ENCODE measurements at places on chromosomes 1 and 21.

DNA sequence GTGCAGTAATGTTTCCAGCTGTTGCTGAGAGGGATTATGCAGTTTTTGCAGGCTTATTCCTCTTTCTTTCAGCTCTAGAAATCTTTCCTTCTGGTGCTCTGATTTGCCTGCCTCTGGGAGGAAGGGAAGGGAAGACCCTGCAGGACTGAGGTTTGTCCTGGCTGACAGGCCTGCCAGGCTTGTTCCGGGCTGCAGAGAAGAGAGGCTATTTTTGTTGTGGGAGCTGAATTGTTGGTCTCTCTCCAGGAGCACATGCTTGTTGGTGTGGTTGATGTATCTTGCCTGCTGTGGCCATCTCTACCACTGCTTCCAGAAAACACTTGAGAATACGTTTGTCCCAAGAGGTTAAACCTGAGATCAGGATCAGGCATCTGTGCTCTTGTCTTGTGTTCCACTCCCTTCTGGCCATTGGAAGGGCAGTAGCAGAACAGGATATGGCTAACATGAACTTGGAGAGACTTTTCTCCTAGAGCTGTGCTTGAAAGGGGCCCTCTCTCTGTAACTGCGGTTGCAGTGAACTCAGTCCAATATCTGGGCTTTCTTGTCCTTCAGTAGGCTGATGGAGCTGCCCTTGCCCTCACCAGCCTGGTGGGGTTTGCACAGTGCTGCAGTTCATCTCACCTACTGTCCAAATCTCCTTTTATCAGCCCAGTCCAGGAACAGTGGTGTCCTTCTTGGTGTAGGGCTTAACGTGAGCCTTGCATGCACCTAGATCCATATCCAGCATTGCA lies 21.5 kb upstream of the SLC25A34 start:
- no peak for DNase-seq

DNA sequence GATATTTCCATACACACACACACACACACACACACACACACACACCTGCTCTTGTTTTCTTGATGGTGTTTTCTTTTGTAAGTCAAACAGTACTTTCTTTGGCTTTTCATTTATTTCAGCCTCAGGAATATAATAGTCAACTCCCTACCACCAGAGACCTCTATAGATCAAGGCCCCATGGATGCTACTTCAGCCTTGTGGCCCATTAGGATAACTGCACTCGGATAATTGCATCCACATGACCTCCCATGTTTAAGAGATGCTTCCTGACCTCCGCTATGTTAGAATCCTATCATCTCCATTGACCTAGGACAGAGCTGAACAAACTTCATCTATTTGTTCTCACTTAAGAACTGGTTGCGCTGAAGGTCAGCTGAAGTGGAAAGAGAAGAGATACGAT lies 1094.0 kb upstream of the B3GALT2 start:
- no peak for DNase-seq

DNA sequence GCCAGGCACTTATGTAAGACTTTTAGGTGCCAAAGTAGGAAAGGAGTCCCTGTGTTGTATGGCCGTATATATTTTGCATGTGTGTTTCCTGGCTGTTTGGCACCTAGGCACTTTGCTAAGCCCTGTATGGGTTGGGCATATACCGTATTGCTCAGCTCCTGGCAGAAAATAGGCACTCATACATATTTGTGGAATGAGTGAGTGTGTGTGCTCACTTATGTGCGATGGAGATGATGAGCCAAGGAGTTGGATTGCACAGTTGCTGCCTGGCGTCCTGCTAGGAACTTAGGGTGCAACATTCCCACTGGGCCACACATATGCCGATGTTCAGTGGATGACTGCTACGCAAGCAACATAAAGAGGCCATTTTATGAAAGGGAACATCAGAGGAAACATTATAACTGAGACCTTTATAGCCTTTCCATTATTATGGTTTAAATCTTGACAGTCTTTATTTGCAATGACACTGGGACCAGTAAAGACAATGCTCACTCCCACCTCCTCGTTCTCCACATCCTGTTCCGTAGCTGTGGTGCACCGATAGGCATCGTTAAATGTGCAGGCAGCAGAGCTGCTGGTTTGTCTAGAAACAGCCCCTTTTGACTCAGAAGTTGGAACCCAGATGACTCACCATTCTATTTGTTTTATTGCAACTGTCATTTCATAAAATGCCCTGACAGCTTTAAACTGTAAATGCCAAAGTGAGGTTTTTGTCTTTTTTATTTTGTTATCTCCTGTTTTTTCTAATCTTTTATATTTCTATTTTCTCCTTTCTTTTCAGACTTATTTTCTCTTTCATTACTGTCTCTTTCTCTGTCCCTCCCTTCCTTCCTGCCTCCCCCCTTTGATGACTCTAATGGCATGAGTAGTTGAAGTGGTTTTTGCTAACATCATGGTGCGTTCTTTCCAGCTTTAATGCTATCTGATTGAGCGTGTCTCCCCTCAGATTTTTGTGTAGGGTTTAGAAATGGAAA lies 36.1 kb downstream of the PEX14 start:
- DNase-seq, result no peak

DNA sequence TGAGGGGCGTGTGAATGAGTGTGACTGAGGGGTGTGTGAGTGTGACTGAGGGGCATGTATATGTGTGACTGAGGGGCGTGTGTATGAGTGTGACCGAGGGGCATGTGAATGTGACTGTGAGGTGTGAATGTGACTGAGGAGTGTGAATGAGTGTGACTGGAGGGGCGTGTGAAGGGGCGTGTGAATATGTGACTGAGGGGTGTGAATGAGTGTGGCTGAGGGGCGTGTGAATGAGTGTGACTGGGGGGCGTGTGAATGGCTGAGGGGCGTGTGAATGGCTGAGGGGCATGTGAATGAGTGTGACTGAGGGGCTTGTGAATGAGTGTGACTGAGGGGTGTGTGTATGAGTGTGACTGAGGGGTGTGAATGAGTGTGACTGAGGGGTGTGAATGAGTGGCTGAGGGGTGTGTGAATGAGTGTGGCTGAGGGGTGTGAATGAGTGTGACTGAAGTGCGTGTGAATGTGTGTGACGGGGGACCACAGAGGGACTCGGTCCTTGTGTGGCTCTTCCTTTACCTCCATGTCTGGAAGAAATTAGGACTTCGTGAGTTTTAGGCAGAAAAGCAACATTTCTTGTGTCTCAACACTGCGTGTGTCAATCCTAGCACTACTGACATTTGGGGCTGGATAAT lies 105.8 kb downstream of the GLIS1 start:
- DNase-seq, result no peak

DNA sequence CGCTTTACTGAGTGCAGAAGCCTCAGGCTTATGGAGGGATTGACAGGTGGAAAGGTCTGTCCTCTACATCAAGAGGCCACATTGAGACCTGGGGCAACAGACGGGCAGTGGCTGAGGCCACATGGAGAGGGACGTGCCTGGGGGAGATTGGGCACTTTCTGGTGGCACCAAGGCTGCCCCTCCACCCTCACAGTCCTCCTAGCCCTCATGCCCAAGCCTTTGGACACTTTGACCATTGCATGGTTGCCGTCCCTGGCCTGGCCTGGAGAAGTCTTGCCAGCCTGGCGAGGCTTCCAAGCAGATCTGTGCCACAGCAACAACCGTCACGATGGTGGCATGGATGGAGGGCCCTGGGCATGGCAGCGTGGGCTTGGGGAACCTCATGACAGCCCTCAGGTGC lies 192.1 kb upstream of the VAMP3 start:
- no peak for DNase-seq

GRCh38 chr1:56540467-56540866 lies 38.9 kb downstream of the PLPP3 start:
- DNase-seq, result no peak

- no peak for DNase-seq
These were observed at the start of the genes FBXO2 and FBXO44 for GRCh38 chr1:11654137-11654938. Gene FBXO2, minus strand, starts transcription at chr1:11654429. Its CDS starts 89 bp downstream, at chr1:11654340. Gene FBXO44, plus strand, starts transcription at chr1:11654877. Its CDS starts 959 bp downstream, at chr1:11655836.

GRCh38 chr1:220810963-220811362 lies 24.2 kb downstream of the MTARC1 start:
- no peak for DNase-seq

- no peak for DNase-seq
These were observed 3.9 kb upstream of the SKI start for GRCh38 chr1:2224170-2224584.

DNA sequence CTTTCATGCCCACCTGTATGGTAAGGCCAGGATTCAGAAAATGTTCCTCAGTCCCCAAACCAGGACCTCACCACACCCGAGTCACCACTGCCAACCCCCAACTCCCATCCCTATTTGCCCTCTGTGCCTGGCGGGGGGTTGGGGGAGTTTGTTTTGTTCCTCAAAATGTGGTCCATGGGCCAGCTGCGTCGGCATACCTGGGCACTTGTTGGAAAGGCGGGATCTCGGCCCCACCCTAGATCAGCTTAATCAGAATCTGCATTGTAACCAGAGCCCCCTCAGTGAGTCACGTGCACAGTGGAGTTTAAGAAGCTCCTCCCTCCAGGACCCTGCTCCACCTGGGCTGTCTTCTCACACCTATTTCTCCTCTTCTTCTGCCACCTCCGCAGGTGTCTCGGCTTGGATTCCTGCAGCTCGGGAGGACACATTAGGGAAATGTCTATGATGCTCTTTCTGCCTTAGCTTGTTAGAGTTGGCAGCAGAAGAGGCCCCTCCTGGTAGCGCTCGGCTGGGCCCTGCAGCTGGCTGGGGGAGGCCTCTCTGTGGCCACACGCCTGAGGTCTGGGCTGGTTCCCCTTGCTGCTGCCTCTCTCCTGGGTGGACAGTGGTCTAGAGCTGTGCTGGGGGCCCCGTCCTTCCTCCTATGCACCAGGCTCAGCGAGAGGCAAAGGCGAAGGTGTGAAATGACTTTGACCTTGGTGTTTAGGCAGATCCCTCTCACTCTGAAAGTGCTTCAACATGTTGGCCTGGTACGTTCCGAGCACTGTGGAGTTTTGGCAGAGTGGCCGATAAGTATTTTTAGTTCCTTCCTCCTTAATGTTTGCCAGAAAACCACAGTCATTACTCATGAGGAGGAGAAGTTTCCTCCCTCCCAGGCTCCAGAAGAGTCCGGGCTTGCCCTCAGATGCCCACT lies 41.8 kb upstream of the CAMTA1 start:
- no peak for DNase-seq

- DNase-seq, result no peak
These were observed 21.2 kb upstream of the TMEM61 start for GRCh38 chr1:54959241-54959640.

- no peak for DNase-seq
These were observed 40.4 kb downstream of the UBASH3A start for GRCh38 chr21:42443876-42444744.

GRCh38 chr1:233707880-233708815 lies 94.2 kb downstream of the KCNK1 start:
- peak; percentile 29 for DNase-seq

DNA sequence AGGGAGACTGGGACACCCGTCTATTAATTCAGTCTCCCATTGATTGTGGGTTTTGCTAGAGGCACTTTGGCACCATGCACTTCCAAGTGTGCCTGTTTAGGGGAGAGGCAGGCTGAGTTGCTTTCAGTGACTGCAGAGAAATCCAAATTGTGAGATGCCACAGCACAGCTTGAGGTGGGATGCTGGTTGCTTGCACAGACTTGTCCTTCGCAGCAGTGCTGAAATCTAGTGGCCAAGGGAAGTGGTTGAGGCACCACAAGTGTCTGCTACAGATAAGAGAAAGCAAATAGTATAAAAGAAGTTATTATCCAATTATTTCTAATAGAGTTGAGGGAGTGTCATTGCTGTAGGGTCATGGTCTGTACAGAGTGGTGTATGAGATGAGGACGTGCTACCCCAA lies 40.0 kb upstream of the APP start:
- DNase-seq, result no peak

DNA sequence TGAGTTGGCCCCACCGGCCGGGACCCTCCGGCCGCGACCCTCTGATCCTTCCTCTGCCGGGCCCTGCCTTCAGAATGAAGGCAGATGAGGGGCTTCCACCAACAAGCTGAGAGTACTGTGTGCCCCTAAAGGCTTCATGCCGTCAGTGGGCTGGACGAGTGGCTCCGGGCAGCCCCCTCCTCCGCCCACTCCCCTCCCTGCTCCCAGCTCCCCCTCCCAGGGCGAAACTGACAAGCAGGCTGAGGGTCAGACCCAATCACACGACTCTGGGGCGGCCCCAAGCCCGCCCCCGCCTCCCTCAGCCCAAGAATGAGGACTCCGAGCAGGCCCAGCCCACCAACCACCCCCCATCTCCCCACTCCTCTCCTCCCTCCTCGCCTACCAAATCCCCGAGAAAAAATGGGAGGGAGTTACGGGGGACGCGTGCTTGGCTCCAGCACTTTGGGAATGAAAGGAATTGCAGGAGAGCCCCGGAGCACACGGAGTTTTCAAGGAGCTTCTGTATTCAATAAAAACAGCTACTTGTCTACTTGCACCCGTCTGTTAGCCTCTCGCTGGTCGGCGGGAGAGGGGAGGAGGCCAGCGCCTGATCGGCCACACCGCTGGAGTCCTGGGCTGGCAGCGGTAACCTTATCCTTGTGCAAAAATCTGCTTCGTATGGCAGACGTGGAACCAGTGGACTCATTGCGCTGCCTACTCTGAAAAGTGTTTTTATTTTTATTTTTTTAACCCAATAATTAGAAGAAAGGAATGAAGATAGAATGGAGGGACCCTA lies at the start of gene COL11A1:
COL11A1 (minus strand) TSS at position 147 of the 775 bp plus-strand sequence. CDS start 344 bp downstream, outside the sequence.
- DNase-seq, result peak; percentile 55

- peak; percentile 57 for DNase-seq
These were observed 8.1 kb downstream of the LRRC53 start for GRCh38 chr1:74504125-74504932.

DNA sequence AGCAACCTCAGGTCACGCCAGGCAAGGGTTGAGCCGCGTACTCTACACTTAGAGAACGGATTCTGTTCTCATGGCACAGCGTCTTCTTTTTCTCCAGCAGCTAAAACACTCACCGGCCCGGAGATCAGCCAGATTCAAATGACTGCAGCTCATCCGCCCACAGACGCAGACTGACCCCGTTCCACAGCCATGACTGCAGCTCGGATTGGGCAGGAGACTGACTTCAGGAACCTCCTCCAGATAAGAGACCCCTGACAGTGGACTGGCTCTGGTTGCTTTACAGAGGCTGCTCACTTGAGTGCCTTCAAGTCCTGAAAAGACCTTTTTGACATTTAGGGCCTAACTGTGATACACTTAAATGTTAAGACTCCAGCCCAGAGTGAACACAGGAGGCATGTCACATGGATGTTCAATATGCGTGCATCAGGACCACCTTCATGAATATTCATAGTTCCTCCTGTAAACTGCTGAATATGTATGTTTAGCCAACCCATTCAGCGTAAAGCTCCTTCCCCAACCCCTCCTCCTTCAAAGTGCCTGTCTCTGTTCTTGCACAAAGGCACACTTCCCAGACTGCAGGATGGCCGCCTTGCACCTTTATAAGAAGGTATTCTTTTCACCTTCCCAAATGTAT lies 42.6 kb downstream of the BACE2 start:
- DNase-seq, result peak; percentile 67

DNA sequence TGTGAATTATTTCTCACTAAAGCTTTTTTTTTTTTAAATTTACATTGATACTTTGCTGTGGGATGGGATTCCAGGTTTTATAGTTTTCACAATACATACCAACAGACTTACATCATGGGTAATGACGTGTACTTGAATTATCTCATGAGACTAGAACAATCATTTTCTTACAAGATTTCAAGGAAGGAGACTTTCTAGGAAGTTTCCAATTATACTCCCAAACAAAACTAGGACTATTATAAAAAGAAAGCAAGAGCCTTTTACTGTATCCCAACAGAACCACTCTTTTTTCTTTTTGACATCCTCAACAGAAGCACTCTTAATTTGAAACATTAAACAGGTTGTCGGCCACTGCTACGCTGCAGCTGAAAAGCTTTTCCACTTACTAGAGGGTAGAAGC lies 48.7 kb downstream of the TESK2 start:
- no peak for DNase-seq

Data from renal pelvis (tissue), 12 donors.